ENCODE measurements at places on chromosomes 2 and 18.

GRCh38 chr2:179275253-179276012 lies 10.8 kb upstream of the SESTD1 start:
- DNase-seq: no peak

GRCh38 chr2:234405462-234405861 lies 91.4 kb downstream of the ARL4C start:
- no peak for DNase-seq

- peak; percentile 41 for DNase-seq
Observed at GRCh38 chr2:156435718-156436496, at the start of gene GPD2. GPD2 (plus strand) TSS chr2:156436379; CDS start chr2:156476106, 39,727 bp downstream.

DNA sequence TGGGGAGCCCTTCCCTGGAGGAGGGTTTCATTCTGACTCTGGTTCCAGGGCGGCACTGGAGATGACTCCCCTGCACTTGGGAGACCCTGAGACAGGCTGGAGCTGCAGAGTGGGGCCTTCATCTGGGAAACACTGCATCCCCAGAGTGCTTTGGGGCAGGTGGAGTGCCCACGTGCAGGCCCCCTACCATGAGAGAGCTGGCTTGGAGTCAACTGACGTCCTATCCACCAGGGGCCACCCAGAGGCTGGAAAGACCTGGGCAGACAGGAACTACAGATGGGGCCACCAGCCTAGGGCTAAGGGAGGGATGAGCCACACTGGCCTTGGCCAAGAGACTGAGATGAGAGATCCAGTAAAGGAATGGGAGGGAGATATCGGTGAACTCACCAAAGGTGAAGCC lies 153.8 kb downstream of the ASB1 start:
- no peak for DNase-seq

DNA sequence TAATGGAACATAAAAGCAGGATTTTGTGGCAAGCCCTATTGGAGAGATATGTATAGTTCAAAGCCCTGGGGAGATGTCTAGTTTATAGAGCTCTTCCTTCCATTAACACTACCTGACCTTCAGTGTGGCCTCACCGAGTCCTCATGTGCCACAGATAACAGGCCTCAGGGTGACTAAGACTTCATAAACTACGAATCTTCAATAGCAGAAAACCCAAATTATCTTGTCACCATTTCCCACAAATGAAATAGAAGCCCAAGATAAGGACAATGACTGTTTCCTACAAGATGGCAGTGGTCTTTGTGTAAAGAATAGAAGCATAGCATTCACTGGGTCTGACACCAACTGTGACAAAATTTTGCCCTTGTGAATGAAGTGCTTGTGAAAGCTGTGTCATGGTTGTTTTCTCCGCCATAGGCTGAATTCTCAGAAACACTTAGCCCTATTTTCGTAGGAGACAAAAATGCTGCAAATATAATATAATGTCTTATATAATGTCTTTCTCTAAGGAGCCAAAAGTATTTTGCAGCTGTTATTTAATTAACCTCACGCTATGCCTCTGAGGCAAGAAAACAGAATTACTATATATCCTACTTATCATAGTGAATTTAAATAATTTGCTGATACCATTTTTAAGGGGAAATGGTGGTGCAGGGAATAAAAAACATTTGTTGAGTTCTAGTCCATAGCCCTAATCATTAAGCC lies 136.7 kb upstream of the CWC22 start:
- DNase-seq: no peak
